ENCODE measurements at places on chromosomes 11 and 22.

DNA sequence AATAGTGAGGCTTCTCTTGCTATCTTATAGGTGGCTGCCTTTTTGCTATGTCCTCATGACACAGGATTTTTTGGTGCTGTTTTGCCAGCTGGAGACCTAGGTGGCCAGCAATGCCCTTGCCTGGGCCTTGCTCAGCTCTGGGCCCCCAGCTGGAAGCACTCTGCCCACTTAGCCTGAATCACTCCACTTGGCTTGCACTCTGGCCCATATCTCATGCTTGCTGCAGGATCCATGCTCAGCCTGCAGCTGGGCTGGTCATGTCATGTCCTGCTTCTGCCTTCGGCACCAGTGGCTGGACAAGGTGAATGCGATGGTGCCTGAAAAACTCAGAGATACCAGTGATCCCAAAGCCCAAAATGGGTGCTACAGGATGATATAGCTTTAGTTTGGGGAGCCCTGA lies 818.6 kb upstream of the FAT3 start:
- DNase-seq = no peak

- no peak for DNase-seq
These were observed 365.5 kb downstream of the MN1 start for GRCh38 chr22:27435844-27436576.

- DNase-seq = no peak
These were observed 64.2 kb downstream of the KREMEN1 start for GRCh38 chr22:29136782-29137700.

GRCh38 chr11:32015427-32015826 lies 75.4 kb upstream of the RCN1 start:
- no peak for DNase-seq

- no peak for DNase-seq
These were observed 17.1 kb downstream of the MAFF start for GRCh38 chr22:38218661-38219622.

DNA sequence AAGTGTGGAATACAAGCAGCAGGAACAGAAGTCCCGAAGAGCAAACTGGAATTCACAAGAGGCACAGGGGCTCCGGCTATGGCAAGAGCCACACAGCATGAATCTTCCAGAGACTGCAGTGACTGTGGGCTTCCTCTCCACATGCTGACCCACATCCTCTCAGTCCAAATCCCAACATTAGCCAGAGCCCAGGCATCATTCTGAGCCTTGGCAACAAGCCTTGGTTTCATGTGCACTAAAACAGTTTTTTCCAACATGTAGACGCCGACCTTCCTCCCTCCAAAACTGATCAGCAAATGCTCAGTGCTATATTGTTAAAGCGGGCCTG lies 91.7 kb upstream of the CSNK2A3 start:
- no peak for DNase-seq

DNA sequence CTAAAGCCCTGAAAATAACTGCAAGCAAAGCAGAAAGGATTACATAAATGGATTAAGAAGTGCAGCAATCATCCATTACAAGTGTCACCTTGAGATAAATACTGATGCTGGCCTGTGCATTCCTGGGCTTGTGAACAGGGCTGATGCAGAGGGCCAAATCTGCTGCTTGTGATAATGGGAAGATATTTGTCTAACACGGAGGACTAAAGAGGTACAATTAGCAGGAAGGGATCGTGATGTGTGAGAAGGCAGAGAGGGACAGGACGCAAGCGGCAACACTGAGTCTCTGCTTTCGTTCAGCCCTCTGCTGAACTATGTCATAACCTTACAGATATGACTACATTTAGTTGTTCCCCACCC lies 107.7 kb upstream of the DDI1 start:
- no peak for DNase-seq

- DNase-seq = no peak
These were observed 120.7 kb downstream of the TIMP3 start for GRCh38 chr22:32922186-32922585.

DNA sequence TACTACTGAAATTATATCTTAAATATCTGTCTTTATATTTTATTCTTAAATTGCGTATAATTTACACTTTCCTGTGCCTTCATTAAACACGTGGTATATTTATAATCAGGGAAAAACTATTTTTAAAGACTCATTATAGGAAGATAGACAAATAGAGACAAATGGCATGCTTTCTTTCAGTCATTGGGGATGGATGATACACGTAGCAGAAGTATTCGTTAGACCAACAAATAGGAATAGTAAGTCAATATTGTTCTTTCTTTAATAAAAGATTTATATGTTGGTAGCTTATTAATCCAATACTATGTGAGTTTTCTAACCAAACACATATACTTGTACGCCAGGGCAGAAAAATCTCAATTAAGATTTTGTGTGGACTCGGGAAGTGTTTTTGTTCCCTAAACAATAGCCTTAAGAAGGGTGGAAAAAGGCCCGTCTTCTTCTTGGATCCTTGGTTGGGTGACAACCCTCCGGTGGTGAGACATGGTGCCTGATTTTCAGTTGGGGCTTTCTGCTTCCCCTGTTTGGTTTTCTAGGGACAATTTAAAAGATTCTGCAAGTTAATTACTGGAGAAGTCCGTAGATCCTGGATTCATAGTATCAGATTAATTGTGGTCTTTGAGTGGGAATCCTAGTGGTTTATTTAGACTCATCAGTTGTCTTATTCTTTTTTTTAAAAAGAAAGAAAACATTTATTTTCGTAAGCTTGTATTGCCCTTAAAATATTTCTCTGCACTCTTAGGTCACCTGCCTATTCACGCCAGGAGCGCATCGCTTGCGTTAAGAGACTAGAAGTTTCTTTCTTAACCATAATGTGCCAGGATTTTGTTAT lies 83.5 kb upstream of the WNT7B start:
- no peak for DNase-seq

Data from stimulated activated naive B cell treated with anti-CD40 and anti-IgM and Interleukin-4, amounts not matched to agents 10 μg/mL and 1 μg/mL and 100 μg/mL, for 72 hours (primary cell).